ENCODE measurements at places on chromosomes 7 and 10.

- no peak for DNase-seq
These were observed 27.8 kb downstream of the CDHR3 start for GRCh38 chr7:105990727-105991453.

DNA sequence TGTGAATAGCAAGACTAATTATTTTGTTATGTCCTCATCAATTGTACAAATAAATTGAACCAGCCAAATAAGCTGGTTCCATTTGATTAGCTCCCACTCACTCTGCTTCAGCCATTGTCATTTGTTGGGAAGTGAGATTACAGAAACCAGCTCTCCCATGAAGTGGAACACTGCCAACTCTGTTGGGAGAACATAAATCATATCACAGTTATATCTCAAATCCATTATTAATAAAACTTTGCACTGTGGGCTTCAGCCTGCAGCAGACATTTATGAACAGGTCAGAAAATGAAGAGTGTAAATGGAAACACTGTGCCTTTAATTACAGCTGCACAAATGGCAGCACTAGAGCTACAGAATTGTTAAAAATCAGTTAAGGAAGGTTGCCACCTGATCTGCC is 46.7 kb upstream of the TEX47 start:
- no peak for DNase-seq

DNA sequence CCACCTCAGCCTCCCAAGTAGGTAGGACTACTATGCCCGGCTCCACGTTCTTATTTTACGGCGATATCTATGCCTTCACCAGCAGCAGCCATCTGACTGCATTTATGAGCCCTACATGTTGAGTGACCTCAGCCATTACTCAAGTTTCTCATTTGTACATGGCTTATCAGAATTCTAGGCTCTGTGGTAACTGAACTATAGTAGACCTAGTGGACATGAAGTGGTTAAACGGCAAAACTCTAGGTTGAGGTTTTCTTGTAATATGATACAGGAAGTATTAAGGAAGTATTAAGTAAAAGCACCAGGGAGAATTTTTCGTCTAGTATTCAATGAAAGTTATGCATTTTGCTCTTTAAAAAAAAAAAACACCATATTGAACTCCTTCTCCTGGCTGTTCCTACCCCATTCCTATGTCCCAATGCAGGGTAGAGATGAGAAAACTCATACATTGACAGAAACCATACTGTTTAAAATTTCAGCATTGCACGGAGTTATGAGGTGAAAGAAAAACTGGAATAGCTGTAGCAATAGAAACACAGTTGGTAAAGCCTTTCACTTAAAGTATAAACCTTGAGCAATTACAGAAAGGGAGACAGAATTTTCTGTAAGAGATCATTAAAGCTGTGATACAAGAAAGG is 39.8 kb upstream of the EPC1 start:
- no peak for DNase-seq

- no peak for DNase-seq
These were observed 66.4 kb downstream of the MYL10 start for GRCh38 chr7:101562531-101563197.

DNA sequence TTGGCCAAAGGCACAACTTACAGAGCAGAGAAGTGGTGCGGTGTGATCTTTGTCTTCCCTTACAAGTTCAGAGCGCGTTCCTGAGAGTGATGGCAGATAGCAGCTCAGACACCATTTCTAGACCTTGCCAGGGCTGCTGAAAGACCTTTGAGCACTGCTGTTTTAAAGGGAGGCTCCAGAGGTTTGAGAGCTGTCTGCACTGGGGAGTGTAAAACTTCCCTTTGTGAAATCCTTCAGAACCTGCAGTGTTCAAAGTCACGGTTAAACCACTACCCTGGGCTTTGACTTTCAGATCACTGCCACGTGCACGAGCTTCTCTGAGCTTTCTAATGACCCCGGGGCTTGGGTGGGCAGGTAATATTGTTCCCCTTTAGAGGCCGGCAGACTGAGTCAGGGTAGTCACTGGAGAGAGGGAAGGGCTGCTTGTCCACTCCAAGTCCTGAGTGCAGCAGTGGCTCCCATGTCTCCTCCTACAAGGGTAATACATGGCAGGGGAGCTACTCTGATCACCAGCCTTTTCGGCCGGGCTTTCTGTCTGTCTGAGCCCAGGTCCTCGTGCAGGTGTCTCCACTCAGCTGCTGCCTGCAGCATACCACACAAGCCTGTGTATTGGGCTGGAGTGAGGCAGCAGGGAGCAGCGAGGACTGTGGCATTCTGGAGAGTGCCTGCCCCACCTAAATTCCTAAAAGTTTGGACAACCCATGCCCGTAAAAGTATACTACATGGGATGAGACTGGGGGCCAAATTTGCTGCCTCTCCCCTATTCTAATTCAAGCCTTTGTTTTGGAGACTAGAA is 63.3 kb downstream of the ZMIZ1 start:
- no peak for DNase-seq

- DNase-seq, result peak; percentile 35
These were observed 258.0 kb upstream of the PRKCQ start for GRCh38 chr10:6838118-6838517.

DNA sequence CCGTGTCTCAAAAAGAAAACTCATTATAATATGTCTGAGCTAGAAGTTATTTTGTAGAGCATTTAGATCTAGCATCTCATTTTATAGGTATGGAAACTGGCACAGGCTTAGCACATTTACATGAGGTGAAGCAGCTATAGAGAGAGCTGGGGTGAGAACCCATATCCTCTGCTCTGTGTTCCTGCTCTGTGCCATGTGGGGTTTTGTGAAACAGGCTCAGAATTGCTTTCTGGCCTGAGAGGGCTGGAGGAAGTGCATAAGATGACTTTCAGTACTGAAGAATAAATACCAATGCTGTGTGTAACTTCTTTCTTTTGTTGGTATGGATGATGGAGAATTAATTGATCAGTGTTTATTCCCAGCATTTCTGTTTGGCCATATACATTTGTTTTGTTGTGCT is 159.1 kb downstream of the LRRC4 start:
- DNase-seq, result no peak
